ENCODE measurements at places on chromosomes 2 and 18.

GRCh38 chr2:25044990-25045389 lies 3.1 kb downstream of the EFR3B start:
- DNase-seq: no peak

DNA sequence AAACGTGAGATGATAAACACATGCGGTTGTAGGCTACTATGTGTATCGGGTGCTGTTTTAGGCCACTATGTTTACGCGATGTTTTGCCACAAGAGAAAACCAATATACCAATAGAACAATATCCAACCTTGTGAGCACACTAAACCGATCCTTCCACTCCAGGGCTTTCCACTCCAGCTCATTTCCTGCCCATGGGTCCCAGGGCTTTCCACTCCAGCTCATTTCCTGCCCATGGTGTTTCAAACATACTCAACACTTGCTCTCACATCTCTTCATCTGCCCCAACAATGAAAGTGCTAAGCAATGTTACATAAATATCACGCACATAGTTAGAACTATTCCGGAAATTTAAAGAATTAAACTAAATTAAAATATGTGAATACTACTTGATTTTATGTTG lies 80.0 kb downstream of the EPB41L3 start:
- no peak for DNase-seq

DNA sequence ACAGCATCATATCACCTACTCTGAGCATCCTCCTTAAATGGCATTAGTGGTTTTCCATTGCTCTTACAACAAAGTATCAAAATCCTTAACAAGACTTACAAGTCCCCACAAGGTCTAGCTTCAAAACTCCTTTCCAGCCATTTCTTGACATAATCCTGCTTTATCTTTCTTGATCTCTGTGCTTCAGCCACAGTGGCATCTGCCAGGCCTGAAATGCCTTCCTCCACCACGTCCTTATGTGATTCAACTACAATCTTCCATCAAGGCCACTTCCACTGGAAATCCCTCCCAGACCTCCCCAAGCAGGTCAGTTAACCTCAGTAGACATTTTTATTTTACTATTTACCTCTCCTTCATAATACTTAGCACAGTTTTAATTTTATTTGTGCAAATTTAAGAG lies 83.8 kb upstream of the CCDC150 start:
- DNase-seq: no peak

- DNase-seq: no peak
These were observed 238.5 kb downstream of the HNMT start for GRCh38 chr2:138202762-138203161.

DNA sequence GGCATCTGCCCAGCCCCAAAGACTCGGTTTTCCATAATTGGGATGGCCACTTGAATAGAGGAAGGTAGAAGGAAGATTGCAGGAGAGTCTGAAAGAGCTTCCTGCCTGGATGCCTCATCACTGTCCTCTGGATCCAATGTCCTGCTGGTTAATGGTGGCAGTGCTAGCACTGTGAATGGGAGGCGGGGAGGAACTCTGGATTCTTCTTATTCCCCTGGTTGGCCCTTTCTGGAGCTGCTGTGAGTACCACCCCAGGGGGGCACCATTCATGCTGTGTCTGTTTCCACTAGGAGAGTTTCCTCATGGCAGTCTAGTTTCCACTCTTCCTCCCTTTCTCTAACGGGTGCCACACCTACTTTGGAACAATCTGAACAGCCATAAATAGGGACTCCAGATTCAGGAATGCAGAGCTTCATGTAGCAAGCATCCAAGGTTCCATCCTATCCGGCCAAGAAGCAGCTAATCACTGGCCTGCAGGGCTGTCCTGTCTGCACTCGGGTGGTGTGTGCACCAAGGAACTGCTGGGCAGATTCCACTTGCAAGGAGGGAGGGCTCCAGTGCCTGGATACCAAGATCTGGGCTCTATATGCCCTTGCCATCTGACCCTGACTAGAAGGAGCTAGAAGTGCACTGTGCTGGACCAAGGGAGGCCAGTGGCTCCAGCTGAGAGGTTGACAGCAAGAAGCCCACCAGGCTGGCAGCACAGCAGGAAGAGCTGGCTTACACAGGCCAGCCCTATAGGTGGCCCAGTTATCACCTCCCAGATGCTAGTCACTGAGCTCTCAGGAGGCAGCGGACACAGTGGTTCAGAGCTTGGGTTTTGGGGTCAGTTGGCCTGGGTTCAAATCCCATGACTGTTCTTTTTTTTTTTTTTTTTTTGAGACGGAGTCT lies 4.6 kb upstream of the ATOH8 start:
- DNase-seq: no peak

GRCh38 chr2:190763901-190764514 lies 115.1 kb downstream of the NAB1 start:
- DNase-seq: no peak

GRCh38 chr2:62032096-62032495 lies 126.6 kb downstream of the COMMD1 start:
- no peak for DNase-seq

DNA sequence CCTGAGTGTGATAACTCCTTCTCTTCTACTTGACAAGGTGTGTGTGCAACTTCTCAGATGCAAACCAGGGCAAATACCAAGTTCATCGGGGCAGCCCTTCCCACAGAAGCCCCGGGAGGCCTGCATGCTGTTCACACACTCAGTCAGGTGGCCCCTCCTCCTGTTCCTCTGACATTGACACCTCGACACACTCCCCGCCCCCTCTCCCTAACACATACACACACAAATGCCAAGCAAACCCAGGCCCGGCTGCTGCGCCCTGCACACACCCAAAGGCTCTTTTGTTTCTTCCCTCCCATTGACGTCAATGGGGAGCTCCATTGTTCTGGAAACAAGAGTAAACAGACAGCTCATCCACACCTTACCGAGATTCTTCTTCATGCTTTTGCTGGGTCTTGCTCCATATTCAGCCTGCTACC lies 1.7 kb upstream of the PER2 start:
- peak; percentile 62 for DNase-seq

GRCh38 chr2:85902496-85902895 lies 13.7 kb upstream of the ST3GAL5 start:
- DNase-seq: no peak

GRCh38 chr18:50469380-50469781 lies 90.5 kb upstream of the MAPK4 start:
- DNase-seq: no peak

- peak; percentile 6 for DNase-seq
These were observed 231.4 kb downstream of the SEPTIN10 start for GRCh38 chr2:109382226-109382895.

- DNase-seq: no peak
These were observed 688.4 kb upstream of the PIK3C3 start for GRCh38 chr18:41266616-41267015.

GRCh38 chr2:147945660-147946059 lies 74.9 kb downstream of the ORC4 start:
- no peak for DNase-seq

DNA sequence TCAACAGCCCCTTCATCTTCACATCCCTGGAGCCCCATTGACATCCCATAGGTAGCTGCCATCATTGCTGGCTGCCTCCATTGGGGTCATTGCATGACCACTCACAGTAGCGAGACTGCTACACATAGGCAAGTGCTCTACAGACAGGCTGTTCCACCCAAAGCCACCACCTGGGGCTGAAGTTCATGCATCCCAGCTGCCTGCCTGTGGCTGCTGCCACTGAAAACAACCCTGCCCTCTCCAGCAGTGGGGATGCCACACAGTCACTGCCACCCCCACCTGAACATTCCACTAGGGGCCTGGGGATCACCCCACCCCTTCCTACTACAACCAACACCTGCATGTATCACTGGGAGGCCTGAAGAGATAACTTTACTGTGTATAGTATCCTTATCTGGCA lies 59.5 kb upstream of the CTAGE1 start:
- no peak for DNase-seq

DNA sequence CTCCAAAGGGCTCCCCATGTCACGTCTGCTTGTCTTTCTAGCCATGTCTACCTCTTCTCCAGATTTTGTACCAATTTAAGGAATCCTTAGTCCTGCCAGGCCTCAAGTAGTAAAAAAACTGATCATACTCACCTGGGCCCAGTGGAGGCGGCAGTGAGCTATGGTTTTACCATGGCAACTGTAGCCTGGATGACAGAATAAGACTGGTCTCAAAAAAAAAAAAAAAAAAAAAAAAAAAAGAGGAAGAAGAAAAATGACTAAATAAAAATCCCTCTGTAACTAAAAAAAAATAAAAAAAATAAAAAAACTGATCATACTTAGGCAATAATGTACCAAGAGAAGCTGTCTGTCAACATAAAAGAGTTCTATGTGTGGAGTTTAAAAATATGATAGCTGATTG lies 221.6 kb downstream of the NR4A2 start:
- DNase-seq: no peak

DNA sequence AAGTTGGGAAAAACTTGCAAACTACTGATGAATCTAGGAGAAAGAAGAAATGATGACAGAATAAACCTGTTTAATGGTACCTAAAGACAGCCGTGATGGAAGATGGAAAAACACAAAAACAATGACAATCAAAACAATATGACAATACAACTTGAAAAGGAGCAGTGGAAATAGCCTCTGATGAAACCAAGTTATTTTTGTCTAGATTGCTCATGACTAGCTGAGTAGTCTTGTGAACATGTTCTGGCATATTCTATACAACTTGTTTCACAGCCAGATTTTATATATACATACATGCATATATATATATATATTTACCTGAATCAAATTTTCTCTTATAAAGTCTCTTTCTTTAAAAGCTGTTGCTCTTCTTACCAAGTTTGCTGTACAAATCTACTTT lies 439.1 kb downstream of the TGIF1 start:
- no peak for DNase-seq

DNA sequence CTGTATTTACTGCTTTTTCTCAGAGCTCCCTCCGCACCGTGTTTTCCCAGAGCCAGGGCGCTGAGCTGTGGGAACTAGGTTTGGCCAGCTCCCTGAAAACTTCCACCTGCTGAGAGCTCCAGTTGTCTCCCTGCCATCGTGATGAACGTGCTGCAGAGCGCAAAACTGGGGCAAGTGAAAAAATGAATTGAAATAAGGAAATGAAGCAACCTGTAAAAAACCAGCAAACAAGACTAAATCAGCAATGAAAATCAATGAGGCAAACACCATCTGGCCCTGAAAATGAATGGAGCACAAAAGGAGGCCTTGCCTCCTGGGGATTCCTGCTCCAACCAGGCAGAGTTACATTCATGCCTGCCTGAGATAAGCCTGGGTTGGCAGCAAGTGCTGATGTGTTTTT lies 129.9 kb downstream of the MARCHF4 start:
- DNase-seq: no peak

DNA sequence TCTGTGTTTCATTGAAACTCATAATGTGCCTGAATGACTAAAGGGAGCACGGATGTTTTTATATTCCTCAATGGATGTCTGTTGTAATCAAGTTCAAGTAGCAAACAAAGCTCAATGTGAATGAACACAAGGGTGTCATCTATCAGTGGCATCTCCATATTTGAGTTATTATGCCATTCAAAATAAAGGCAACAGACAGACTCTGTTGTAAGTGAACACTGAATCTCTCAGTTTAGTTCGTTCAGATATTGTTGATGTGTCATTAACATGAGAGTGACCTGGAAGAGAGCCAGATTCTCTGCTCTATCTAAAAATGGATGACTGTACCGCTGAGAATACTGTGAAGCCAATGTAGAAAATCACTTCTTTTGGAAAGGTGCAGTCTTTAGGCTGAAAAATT lies 118.7 kb downstream of the NUP35 start:
- DNase-seq: no peak

DNA sequence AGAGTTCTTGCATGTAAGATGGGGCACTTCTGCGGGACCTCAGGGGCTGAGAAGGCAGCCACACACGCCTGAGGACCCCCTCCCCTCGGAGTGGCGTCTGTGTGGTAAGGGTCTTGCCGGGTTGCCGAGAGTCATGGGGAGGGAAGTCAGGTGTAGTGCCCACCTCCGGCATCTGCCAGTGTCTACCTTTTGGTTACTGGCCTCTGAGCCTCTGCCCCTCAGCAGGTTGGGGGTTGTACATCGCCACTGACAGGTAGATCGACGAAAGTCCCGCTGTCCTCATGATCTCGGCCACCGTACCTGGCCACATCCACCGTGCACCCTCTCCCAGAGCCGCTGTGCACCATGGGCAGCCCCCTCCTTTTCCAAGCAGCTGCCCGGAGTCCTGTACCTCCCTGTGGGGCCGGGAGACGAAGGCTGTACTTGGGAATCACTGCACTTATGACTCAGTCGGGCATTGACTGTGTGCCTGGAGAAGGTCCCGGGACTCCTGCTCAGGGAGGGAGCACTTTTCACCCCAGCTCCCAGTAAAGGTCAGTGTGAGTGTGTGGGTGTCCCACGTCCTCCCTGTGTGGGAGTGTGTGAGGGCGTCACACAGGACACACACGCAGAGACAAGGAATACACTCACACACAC lies 332.4 kb upstream of the MYT1L start:
- no peak for DNase-seq

GRCh38 chr2:58540681-58541080 lies 299.6 kb upstream of the FANCL start:
- no peak for DNase-seq

DNA sequence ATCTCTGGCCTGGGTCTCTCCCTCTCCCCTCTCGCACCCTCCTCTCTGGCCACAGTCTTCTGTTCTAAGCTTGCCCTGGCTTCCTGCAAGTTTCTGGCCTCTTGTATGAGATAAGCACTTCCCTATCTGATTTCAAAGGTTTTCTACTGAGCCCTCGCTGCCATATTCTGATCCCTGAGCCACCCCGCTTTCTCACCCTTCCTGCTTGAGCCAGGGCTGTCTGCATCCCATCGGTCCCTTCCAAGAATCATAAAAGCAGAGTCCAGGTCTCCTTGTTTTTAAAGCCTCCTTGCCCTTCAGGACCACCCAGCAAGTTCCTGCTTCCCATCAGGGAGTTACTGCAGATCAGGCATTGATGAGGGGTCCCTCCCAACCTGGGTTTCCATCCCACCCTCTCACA lies 110.2 kb downstream of the PRKCE start:
- no peak for DNase-seq

GRCh38 chr2:127580167-127581049 lies 44.9 kb downstream of the MYO7B start:
- DNase-seq: no peak

DNA sequence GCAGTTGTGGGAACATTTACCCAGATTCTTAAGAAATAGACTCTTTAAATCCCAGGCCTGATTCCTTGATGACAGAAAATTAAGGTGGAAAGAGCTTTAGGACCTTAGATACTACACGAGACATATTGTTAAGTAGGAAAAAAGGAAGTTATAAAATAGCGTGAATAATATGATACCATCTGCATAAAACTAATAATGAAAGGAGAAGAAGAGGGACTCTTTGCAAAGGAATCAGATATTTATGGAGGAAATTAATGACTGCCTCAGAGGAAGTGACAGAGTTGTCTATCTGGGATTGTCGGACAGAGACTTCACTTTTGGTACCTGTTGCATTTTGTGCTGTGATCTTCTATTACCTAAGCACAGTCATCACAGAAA lies 20.8 kb downstream of the APCDD1 start:
- no peak for DNase-seq

DNA sequence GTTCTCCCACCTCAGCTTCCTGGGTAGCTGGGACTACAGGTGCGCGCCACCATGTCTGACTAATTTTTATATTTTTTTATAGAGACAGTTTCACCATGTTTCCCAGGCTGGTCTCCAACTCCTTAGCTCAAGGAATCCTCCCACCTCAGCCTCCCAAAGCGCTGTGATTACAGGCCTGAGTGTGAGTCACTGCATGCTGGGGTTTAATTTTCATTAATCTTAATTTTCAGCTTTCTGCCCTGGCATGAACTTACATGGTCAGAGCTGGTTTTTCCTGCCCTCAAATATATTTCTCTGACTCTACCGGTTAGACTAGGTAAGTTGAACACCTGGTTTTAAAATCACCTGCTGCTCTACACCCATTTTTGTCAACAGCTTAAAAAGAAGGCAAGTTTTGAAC lies 3.1 kb downstream of the MARCHF7 start:
- no peak for DNase-seq

All from uterus (tissue), 4 donors.